ENCODE measurements at places on chromosomes 4 and X.

DNA sequence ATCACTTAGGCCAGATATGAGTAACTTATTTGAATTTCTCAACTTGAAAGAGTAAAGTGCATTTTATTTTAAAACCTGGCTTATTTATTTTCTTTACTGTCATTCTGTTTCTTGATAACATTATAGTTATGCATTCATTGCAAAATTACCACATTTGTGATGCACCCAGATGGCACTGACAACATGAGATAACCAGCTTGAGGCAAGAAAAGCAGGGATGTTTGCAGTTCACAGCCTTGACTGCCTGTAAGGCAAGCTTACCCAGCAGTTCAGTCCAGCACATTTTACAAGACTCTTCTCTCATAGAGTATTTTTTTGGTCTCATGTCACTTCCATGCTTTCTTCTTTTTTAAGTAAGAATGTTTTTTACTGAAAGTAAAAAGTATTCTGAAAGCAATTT lies 25.3 kb upstream of the EPGN start:
- DNase-seq, result no peak

DNA sequence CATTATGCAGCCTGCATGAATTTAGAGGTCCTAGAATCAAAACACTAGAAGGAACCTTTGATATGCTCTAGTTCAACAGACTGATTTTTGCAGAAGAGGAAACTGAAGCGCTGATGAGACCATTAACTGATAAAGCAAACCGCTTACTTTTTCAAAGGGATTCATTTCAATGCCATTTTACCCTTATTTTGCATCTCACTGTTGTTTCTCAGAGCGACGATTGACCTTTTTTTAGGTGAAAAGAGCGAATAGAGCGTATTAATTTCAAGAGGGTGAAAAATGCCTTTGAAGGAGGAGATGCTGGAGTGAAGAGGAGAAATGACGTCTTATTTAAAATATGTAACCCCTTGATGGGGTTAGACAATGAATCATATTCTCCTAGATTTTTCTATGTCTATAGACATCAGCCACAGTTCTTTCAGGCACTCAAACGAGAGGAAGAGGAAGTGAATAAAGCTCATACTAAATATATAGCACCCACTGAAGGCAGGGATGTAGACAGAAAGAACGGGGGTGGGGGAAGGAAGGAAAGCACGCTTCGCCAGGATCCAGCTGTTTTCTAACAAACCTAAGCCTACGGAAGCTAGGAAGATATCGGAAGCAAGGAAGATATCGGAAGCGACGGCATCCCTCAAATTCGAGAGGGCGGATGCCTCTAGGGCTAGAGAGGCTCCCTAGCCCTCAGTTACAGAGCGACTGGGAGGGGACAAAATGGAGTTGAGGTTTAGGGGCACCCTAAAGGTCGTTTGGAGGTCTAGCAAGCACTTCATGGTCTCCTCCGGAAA lies 848 bp downstream of the ACSL4 start:
- peak; percentile 59 for DNase-seq

GRCh38 chr4:145301386-145302080 lies 121.1 kb upstream of the OTUD4 start:
- DNase-seq, result peak; percentile 48

DNA sequence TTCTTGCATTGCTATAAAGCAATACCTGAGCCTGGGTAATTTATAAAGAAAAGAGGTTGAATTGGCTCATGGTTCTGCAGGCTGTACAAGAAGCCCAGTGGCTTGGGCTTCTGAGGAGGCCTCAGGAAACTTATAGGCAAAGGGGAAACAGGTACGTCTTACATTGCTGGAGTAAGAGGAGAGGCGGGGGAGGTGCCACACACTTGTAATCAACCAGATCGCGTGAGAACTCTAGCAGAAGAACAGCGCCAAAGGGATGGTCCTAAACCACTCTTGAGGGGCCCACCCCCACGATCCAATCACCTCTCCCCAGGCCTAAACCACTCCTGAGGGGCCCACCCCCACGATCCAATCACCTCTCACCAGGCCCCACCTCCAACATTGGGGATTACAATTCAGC lies 50.6 kb upstream of the SHOX start:
- no peak for DNase-seq

DNA sequence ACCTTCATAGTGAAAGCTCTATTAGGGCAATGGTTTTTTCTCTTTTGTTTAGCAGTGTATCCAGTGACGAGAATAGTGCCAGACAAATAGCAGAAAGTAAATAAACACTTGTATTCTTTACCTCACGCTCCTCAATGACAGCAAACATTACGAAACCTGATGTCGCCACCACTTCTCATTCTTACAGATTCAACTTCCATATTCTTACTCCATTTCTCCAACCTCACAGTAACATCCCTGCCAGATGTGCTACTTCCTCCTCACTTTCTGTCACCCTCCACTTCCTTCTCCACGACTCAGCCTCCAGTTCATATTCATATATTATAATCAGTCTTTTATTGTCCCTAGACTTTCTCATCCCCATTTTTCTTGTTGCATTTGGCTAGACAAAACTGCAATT lies 1956.2 kb upstream of the AGA start:
- peak; percentile 78 for DNase-seq

GRCh38 chrX:45745479-45745878 lies 544.8 kb upstream of the DIPK2B start:
- no peak for DNase-seq

- no peak for DNase-seq
Measured at GRCh38 chrX:15816438-15816809, 26.1 kb downstream of the ZRSR2 start.

GRCh38 chr4:70914631-70915030 lies 12.5 kb downstream of the MOB1B start:
- no peak for DNase-seq

DNA sequence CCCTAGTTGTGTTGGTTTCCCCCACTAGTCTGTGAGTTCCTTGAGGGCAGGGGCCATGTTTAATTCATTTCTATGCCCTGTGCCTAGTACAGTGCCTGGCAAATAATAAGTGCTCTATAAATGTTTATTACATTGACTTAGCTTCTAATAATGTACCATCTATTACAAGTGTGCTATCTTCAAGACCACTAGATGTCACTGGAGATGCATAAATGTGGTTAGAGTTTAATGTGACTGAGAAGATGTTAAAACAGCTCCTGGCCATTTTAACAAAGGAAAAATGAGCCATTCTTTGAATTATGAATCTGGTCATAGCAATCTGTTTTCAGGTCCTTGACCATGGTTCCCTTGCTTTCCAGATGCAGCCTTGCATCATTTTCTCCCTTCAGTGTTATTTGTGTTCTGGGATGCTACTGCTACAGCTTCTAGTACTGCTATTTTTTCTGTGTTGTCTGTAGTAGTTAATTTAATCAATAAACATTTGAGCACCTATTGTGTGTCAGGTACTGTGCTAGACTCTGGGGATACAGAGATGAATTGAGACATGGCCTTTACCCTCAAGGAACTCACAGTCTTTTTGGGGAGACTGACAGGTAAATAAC lies 43.2 kb downstream of the SLC9A6 start:
- peak; percentile 61 for DNase-seq

GRCh38 chrX:123648028-123648810 lies 84.6 kb downstream of the THOC2 start:
- DNase-seq, result no peak

GRCh38 chr4:77354550-77354949 lies 197.5 kb downstream of the CCNG2 start:
- no peak for DNase-seq

DNA sequence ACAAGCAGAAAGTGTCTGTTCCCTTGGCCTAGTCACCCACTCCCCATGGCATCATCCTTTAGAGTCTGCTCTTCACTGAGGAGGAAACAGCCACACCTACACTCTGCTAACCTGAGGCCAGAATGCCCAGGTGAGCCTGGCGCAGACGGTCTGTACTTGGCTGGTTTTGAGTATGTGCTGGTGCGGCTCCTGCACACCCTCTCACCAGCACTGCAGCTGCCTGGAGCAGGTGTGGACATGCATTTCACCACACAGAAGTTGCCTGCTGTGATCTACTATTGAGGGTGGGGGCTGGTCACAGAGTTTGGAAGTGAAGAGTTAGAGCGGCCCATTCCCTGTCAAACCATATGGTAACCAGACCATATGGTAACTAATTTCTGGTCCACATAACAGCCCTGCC lies 39.5 kb downstream of the KANTR start:
- DNase-seq, result no peak

- no peak for DNase-seq
Measured at GRCh38 chr4:101972791-101973190, 182.3 kb downstream of the BANK1 start.

DNA sequence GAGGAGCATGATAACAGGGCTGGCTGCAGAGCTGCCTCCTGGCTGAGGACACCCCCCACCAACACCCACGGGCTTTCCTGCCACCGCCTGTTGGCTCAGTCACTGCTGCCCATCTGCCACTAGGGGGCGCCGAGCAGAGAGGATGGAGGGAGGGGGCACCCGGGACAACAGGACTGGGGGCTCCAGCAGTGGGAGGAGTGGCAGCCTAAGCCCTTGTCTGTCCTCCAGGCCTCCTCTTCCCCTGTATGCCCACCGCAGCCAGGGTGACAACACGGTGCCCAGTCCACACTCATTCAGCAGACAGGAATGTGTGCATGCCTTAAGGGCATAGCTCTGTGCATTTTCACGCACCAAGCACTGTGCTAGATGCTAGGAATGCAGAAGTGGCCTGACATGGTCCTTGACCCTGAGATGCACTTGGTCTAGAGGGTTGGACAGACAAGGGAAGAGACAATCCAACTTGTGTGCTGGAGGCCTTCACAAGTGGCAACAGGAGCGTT lies 149.9 kb downstream of the AMMECR1 start:
- DNase-seq, result peak; percentile 46

DNA sequence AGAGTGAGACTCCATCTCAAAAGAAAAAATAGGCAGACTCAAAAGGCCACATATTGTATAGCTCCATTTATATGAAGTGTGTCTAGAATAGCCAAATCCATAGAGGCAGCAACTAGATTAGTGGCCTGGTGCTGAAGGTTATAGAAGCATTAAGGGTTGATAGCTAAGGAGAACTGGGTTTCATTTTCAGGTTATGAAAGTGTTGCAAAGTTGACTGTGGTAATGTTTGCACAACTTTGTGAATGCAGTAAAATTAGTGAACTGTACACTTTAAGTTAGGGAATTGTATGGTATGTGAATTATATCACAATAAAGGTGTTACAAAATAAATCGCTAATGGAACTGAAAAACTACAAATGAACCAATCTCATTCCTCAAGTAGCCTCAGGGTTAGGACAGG lies 28.3 kb downstream of the TXLNG start:
- DNase-seq, result no peak

- no peak for DNase-seq
Measured at GRCh38 chr4:110793381-110793801, 170.5 kb upstream of the PITX2 start.

GRCh38 chr4:18626996-18627395 lies 605.4 kb upstream of the LCORL start:
- DNase-seq, result no peak

DNA sequence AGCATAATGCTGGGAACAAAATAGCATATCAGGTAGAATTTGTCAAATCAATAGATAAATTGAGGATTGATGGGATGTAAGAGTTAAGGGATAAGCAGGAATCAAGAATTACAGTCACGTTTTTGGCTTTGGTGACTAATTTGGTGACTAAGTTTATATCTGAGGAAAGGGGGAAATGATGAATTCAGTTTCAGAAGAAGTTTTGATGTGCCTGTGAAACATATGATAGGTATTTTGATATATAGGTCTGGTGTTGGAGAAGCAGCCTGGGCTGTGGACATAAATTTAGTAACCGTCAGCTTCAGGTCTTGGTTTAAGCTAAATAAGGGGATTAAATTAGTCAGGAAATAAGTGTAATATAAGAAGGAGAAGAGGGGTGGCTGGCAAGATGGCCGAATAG lies 79.0 kb upstream of the EDA2R start:
- DNase-seq, result no peak

DNA sequence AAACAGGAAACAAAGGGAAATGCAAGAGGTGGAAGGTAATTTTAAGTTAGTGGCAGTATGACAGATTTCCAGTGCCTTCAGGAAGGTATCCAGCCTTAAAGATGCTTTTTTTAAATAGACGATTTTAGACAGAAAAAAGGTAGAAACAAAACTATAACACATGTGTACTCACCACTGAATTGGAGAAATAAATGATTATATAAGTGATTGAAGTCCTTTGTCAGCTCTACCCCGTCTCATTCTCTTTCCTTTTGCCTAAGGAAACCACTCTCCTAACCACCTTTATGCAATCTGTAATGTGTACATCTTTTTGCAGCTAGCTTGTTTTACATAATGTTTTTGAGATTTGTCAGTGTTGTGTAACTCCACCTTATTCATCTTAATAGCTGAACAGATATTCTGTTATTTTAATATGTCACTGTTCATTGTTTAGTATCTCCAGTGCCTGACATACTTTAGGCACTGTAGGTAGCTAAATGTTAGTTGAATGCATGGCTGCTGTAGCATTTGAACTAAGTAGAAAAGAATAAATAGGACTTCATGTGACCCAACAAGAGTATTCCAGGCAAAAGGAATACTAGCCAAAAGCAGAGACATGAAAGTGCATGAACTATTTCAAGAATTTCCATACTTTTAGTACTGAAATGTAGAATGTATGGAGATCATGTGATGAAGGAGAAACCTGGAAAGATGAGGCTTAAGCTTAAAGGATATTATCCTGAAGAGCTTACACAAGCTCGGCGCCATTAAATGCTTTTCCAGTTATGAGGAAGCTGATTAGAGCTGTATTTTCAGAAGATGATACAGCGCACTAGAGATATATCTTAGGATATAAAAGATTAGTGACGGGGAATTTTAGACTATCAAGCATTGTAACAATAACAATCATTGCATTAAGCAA lies 865 bp downstream of the FAM200B start:
- peak; percentile 62 for DNase-seq

- DNase-seq, result no peak
Measured at GRCh38 chr4:59704616-59705015, 1495.5 kb upstream of the ADGRL3 start.

DNA sequence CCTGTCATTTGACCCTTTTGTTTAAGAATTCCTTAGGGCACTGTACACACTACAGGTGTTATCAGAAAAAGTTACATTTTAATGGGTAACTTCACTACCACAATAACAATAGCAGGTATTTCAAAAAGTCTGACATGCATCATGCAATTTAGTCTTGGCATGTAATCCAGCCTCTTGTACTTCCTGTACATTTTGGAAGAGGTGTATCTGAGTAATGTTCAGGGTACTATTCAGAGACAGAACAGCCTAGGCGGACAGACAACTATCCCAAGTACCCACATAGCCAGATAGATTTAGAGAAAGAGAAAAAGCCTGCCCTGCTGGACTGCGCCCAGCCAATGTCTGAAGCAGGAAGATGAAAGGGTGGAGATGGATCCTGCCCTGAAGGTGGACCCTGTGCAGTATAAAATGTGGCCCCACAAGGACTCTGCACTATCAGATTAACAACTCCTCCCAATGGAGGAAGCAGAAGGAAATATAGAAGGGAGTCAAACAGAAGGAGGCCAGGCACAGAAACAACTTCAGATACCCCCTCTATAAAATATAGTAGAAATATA lies 8.5 kb downstream of the UGT2B7 start:
- no peak for DNase-seq

DNA sequence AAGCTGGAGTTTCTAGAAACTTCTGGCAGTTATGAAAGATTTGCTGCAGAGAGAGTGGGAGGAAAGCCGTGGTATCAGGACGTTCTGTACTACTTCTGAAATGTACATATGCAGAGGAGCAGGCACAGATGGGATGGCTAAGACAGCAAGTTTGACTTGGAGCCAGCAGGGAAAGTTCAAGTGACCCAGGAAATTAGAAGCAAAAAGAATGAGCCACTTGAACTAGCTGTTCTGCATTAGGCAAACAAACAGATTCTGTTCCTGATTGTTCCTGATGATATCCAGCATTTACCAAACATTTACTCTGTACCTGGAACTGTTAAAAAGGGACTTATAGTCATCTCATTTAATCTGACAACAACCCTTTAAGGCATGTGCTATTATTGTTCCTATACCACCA lies 41.4 kb upstream of the CXCL13 start:
- no peak for DNase-seq
